Stomach (tissue), 19 donors: ENCODE measurements at places on chromosomes 4 and X. TPM values are rescaled to one million over a fixed set of nuclear protein-coding genes. Genes with fewer than 3 reads are reported as not detected.

GRCh38 chr4:148333265-148333664, 108.9 kb downstream of the NR3C2 start:
- no peak for DNase-seq

DNA sequence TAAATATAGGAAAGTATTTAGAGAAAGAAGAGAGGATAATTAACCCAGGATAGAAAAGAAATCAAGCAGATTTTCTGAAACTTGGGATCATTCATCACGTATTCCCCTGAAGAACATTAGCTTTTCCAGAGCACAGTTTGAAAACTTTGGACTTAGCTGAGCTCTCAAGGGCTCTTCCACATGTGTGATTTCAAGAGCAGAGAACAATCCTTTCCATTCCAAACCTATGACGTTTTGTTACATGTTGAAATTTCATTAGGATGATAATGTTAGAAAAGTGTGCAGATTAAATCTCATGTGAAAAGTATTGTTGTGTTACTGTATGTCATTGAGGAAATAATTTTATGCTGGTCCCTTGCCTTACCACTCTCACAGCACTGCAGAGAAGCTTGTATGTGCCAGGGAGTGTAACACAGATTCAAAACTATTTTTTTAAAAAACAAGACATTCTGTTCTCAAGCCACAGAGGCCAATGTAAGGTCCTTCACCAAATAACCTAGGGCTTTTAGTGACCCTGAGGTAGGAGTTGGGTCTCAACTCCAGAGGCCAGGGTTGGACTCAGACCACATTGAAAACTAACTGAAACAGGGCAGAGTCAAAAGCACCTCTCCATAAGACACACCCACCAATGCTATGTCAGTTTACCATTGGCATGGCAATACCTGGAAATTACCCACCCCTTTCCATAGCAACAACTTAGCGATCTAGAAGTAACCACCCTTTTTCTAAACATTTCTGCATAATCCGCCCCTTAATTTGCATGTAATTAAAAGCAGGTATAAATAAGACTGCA, 141.3 kb downstream of the ANXA5 start:
- no peak for DNase-seq

DNA sequence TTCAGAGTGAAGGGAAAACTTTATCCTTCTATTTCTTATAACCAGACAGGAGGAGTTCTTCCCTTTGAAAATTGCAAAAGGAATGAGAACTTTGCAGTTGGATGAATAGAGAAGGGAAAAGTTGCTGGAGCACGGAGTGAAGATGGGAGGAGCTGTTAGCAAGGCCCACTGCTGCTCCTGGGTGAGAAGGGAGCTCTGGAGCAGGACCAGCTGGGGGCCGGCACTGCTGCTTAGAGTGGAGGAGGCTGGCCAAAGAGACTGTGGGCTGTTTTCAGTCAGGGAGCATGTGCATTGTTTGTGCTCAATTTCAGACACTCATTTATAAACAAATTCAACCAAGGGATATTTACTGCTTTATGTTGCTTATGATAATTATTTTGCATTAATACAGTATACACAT, 164.2 kb downstream of the STIM2 start:
- peak; percentile 62 for DNase-seq

Gene WFS1
- 13.8 TPM for total RNA-seq

Gene YTHDC1
- total RNA-seq = 37.2 TPM

DNA sequence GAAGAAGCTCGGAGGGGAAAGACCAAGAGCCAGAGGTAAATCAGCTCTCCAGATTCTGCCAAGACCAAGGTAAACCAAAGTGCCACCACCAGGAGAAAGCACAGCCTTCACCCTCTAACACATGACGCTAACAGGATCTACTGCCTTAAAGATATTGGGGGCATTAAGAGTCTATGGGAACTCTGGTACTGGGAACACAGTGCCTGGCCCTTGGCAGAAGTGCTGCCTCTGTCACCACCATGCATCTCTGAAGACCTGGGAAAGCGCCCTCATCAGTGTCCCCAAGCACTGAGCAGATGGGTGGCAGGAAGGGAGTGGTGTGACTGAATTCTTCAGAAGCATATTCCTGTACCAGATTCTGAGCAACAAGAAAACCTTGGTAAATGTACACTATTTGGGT, 1.3 kb downstream of the QDPR start:
- no peak for DNase-seq

- DNase-seq = no peak
Measured at GRCh38 chrX:17603196-17603595, 134.1 kb upstream of the SCML1 start.

- DNase-seq = no peak
Measured at GRCh38 chr4:20416800-20417199, 165.1 kb downstream of the SLIT2 start.

- no peak for DNase-seq
Measured at GRCh38 chr4:47771020-47771419, 66.8 kb downstream of the CORIN start.

GRCh38 chr4:16418814-16419213, 192.5 kb upstream of the TAPT1 start:
- no peak for DNase-seq

DNA sequence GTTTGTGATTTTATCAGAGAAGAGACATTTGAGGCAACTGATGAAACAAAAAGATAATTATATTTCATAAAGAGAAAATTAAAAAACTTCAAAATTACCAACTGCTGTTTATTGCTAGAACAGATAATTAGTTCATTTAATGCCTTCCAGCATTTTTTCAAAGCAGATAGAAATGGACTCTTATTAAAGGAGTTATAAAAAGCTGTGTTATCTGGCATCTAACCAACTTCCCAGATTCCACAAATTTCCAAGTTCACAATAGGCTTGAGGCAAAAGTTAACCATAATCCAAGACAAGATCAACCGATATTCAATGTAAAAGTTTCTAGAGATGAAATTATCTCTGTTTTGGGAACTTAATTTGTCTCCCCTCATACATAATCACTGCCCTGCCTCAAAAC, 152.4 kb downstream of the TSPAN5 start:
- no peak for DNase-seq

Gene SEC24B
- 26.3 TPM for total RNA-seq

Gene C4orf51
- total RNA-seq = not detected

DNA sequence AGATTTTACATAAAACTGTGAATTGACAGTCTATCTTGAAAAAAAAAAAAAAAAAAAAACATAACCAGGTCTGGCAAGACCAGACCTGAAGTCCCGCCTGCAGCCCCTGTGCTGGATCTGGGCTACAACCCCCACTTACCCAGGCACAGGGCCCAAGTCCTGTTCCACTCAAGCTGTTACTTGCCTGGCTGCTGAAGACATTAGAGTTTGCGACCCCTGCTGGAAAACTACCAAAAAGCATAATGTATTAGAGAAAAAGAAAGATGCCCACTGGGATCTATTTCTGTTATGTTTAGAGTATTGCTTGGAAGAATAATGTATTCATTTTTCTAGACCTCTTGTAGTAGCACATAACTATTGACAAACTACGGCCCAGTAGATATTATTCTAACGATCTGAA, 4.7 kb downstream of the HS3ST1 start:
- DNase-seq = peak; percentile 83

GRCh38 chr4:2335729-2336101, 73.8 kb upstream of the MXD4 start:
- DNase-seq = no peak

DNA sequence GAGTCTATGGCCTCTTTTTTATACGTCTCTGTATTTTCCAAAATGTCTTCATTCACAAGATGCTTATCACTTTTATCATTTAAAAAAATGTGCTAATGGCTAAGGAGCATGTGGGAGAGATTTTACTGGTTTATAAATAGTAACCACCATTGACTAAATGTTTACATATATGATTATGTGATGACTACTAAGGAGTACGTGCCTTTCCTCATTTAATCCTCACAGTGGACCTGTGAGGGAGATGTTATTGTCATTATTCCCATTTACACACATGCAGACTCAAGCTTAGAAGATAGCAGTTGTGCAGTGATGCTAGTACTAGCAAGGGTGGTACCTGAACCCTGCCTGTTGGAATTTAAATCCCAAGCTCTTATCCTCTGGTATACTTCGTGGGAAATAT, 2.4 kb downstream of the SRD5A3 start:
- no peak for DNase-seq

GRCh38 chrX:42127563-42127962, 204.2 kb upstream of the CASK start:
- DNase-seq = no peak

- peak; percentile 64 for DNase-seq
Measured at GRCh38 chrX:110241816-110242215, 76.1 kb downstream of the AMMECR1 start.

Gene IL1RAPL2
- not detected for total RNA-seq

Gene C4orf36
- total RNA-seq = 3.1 TPM

- DNase-seq = no peak
Measured at GRCh38 chr4:8039853-8040252, 100.2 kb upstream of the AFAP1 start.
